Nephron progenitor cell (in vitro differentiated cells): ENCODE measurements at places on chromosomes 16 and 17.

DNA sequence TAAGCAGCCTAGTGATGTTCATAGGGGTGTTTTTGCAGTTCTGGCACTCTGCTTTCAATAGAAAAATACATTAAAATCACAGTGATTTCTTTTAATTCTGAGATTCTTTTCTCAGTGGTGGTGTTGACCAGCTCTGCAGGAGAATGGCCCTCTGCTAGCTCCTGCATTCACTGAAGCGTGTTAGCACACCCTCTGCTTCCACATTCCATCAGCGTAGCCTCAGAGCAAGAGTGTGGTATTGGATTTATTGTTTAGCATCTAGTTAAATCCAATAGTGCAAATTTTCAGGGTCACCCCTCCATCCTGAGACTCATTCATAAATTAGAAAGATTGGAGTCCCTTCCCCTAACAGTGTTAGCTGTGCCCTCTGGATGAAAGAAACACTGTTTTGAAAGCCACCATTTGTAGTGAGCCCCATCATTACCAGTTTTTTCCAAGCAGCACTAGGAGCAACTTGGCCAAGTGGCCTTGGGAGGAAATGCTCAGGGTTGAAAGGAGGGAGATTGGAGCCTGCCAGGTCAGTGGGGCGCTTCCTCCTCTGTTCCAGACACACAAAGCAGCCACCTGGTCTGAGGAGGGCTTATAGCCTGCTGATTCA lies 45.7 kb downstream of the B9D1 start:
- DNase-seq, result no peak
- H3K36me3 ChIP-seq, result peaks cover 21% of the 10 kb centered on the region
- H3K4me3 ChIP-seq, result peak overlapping the region; percentile 49
- H3K4me1 ChIP-seq, result peaks cover 57% of the 10 kb centered on the region

DNA sequence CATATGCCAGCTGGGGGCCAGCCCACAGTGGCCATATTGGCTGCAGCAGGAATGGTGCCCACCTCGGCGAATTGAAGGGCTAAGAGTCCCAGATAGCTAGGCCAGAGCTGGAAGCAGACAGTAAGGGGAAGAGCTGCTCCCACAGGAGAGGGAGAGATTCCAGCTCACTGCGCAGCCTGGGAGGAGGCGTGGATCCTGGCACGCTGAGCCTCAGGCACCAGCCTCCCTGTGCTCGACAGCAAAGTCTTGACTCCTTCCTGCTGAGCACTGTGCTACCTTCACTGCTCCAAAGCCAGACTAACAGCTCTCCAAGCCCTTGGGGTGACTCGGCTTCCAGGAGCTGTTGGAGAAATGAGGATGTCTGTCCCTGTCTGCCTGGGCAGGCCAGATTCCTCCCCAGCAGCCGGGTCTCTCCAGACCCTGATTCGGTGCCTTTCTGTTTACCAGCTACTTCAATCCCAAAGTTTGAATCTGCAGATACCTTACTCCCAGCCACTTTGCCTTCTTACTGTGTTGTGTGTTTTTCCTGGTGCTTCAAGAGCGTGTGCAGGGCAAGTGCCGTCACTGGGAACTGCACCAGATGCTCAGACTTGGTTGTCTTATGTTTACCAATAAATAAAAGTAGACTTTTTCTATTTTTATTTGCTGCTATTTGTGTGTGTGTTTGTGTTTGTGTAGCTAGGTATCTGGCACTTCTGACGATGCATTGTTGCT lies 9.1 kb downstream of the CBX2 start:
- H3K27me3 ChIP-seq, result peaks cover 47% of the 10 kb centered on the region
- DNase-seq, result no peak
- no peak overlapping the region for H3K4me3 ChIP-seq
- H3K27ac ChIP-seq, result no peak overlapping the region
- peaks cover 59% of the 10 kb centered on the region for H3K4me1 ChIP-seq

GRCh38 chr17:56908001-56908542 lies 5.8 kb downstream of the TRIM25 start:
- H3K27me3 ChIP-seq, result peaks cover 19% of the 10 kb centered on the region
- peaks cover 5% of the 10 kb centered on the region for H3K4me1 ChIP-seq
- no peak overlapping the region for H3K27ac ChIP-seq

- H3K4me3 ChIP-seq, result peak overlapping the region; percentile 98
- DNase-seq, result peak; percentile 80
- peak overlapping the region; percentile 65 for H3K27ac ChIP-seq
- no peaks in the 10 kb centered on the region for H3K27me3 ChIP-seq
- H3K4me1 ChIP-seq, result peaks cover 57% of the 10 kb centered on the region
- peaks cover 10% of the 10 kb centered on the region for H3K36me3 ChIP-seq
These were observed 1.3 kb upstream of the PCGF2 start for GRCh38 chr17:38749223-38750043.

GRCh38 chr16:20102021-20102420 lies 28.3 kb upstream of the GPR139 start:
- peaks cover 19% of the 10 kb centered on the region for H3K27me3 ChIP-seq
- no peak for DNase-seq
- no peaks in the 10 kb centered on the region for H3K36me3 ChIP-seq
- no peak overlapping the region for H3K27ac ChIP-seq

DNA sequence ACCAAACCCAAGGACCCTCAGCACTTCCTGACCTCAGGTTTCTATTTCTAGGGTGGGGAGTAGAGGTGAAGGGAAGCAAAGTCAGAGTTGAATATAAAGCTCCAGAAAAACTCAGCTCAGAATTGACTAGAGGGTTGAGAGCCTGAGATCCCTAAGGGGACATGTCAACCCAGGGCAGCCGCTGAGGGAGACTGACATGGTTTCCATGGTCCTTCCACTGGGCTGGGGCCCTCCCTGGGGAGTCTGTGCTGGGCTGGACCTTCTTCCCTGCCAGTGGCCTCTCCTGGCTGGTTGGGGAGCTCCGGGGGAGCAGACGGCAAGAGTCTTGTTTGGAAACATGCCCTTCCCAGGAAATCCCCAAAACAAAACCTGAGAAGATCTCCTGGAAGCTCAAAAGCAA lies 121.3 kb downstream of the METRNL start:
- peaks cover 19% of the 10 kb centered on the region for H3K4me1 ChIP-seq
- H3K27ac ChIP-seq, result no peak overlapping the region
- DNase-seq, result no peak
- H3K36me3 ChIP-seq, result no peaks in the 10 kb centered on the region
- H3K27me3 ChIP-seq, result peaks cover 29% of the 10 kb centered on the region
- no peak overlapping the region for H3K4me3 ChIP-seq

DNA sequence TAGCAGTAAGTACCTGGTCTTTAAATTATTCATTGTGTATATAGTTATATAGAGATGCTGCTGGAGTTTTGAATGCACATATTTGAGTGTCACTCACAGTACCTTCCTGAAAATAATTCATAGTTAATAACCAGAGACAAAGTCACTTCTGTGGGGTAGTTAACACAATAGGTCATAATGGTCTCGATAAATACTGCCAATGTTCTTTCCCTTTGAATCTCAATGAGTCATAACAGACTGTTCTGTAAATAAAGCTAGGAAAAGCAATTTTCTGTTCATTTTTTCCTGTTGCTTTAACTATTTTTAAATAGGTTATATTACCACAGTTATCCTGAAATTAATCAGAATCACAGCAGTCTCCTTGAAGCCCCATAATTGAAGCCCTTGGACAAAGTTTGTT lies 87.2 kb downstream of the MAP2K4 start:
- no peak overlapping the region for H3K4me3 ChIP-seq
- H3K27ac ChIP-seq, result no peak overlapping the region
- H3K4me1 ChIP-seq, result no peaks in the 10 kb centered on the region
- no peak for DNase-seq

- H3K4me1 ChIP-seq, result peaks cover 14% of the 10 kb centered on the region
- H3K36me3 ChIP-seq, result peaks cover 54% of the 10 kb centered on the region
- no peaks in the 10 kb centered on the region for H3K27me3 ChIP-seq
- no peak overlapping the region for H3K27ac ChIP-seq
- no peak overlapping the region for H3K4me3 ChIP-seq
- DNase-seq, result no peak
These were observed 5.7 kb downstream of the CDC6 start for GRCh38 chr17:40293363-40293762.

GRCh38 chr17:56978441-56979090 lies 635 bp downstream of the SCPEP1 start:
- H3K27me3 ChIP-seq, result peaks cover 12% of the 10 kb centered on the region
- no peak overlapping the region for H3K27ac ChIP-seq
- H3K4me3 ChIP-seq, result peak overlapping the region; percentile 86

DNA sequence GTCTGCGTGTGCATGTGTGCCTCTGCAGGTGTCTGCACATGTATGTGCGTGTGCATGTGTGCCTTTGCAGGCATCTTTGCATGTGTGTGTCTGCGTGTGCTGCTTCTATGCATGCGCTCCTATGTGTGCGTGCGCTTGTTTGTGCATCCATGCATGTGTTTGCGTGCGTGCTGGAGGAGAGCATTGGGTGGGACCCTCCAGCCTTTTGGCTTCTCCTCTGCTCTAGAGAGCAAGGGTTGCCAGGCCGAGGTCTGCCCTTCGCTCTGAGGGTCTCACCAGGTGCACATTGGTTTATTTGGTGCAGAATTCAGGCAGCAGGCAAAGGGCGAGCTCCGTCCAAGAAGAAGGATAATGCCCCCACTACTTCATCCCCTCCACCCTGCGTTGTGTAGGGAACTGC lies 1.1 kb upstream of the RAB40B start:
- no peak overlapping the region for H3K27ac ChIP-seq
- peaks cover 58% of the 10 kb centered on the region for H3K27me3 ChIP-seq
- H3K4me1 ChIP-seq, result peaks cover 32% of the 10 kb centered on the region
- no peak for DNase-seq

GRCh38 chr17:70080541-70081347 lies 5.7 kb downstream of the KCNJ16 start:
- no peak overlapping the region for H3K4me3 ChIP-seq
- DNase-seq, result no peak
- H3K4me1 ChIP-seq, result peaks cover 41% of the 10 kb centered on the region
- H3K27me3 ChIP-seq, result no peaks in the 10 kb centered on the region
- no peak overlapping the region for H3K27ac ChIP-seq

DNA sequence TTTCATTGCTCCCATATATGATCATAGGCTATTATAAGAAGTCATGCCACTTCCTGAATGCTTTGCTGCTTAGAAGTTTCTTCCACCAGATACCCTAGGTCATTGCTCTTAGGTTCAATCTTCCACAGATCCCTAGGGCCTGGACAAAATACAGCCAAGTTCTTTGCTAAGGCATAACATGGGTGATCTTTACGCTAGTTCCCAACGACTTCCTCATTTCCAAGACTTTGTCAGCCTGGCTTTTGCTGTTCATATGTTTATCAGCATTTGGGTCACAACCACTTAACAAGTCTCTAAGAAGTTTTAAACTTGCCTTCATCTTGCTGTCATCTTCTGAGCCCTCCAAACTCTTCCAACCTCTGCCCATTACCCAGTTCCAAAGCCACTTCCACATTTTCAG lies 20.1 kb upstream of the DLX3 start:
- no peak for DNase-seq
- H3K27ac ChIP-seq, result no peak overlapping the region
- no peaks in the 10 kb centered on the region for H3K36me3 ChIP-seq
- H3K27me3 ChIP-seq, result peaks cover 59% of the 10 kb centered on the region

DNA sequence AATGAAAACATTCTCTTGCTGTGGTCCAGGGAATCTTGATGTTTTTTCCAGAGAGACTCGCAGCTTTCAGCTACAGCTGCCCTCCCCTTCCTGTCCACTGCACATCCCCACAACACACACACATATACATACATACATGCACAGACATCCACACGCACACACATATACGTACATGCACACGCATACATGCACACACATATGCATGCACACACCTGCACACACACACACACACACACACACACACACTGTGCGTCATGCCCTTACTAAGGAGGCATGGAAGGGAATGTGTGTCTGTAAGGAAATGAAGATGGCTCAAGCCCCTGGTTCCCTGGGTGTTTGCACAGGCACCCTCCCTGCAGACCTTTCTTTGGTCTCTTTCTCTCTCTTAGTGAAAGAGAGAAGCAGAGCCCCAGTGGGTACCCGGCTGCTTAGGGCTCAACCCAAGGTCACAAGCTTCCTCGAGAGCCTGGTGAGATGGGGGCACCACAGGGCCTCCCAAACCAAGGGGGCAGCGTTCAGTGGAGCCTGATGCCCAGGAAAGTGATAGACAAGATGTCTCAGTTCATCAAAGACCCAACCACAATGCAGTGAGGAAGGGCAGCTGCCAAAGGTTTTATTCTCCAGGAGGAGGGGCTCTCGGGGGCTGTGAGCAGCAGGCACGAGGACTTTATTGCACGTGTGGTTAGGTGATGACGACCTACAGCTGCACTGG lies 33.3 kb downstream of the TNFRSF13B start:
- no peak for DNase-seq
- no peak overlapping the region for H3K27ac ChIP-seq
- peaks cover 28% of the 10 kb centered on the region for H3K27me3 ChIP-seq
- no peaks in the 10 kb centered on the region for H3K36me3 ChIP-seq
- peaks cover 41% of the 10 kb centered on the region for H3K4me1 ChIP-seq
- no peak overlapping the region for H3K4me3 ChIP-seq

GRCh38 chr17:76920364-76921139 lies 52.3 kb downstream of the MGAT5B start:
- no peaks in the 10 kb centered on the region for H3K36me3 ChIP-seq
- DNase-seq, result no peak
- no peak overlapping the region for H3K4me3 ChIP-seq
- peaks cover 41% of the 10 kb centered on the region for H3K27me3 ChIP-seq
- H3K27ac ChIP-seq, result no peak overlapping the region

GRCh38 chr17:9028988-9029570 lies 7.8 kb downstream of the NTN1 start:
- H3K27me3 ChIP-seq, result peaks cover 25% of the 10 kb centered on the region
- H3K4me3 ChIP-seq, result no peak overlapping the region
- H3K4me1 ChIP-seq, result peaks cover 83% of the 10 kb centered on the region
- peaks cover 26% of the 10 kb centered on the region for H3K36me3 ChIP-seq
- DNase-seq, result no peak

DNA sequence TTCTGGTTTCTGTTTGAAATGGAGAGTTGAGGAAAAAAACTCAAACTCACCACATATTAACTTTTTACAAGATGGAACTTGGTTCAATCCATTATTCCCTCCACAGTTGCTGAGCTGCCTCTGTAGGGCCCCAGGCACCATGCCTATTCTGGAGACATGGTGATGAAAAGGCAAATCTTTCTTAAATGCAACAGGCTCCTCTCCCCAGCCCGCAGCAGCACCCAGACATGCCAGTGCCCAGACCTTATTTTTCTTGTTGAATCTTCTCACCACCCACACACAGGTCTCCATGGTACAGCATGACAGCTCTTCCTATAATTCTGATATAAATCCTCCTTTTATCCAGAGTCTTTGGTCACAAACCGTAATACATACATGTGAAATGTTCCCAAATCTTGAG lies 7.6 kb downstream of the CYTH1 start:
- H3K27ac ChIP-seq, result peak overlapping the region; percentile 20
- H3K4me1 ChIP-seq, result peaks cover 13% of the 10 kb centered on the region
- H3K27me3 ChIP-seq, result no peaks in the 10 kb centered on the region
- H3K36me3 ChIP-seq, result peaks cover 8% of the 10 kb centered on the region
- no peak for DNase-seq

- peaks cover 63% of the 10 kb centered on the region for H3K36me3 ChIP-seq
- DNase-seq, result no peak
- H3K27me3 ChIP-seq, result peaks cover 3% of the 10 kb centered on the region
- H3K4me3 ChIP-seq, result peak overlapping the region; percentile 7
- H3K4me1 ChIP-seq, result peaks cover 59% of the 10 kb centered on the region
These were observed 110.9 kb upstream of the TOB1 start for GRCh38 chr17:50976951-50977472.

GRCh38 chr16:75218256-75219076 lies at the start of gene CTRB1:
Gene CTRB1, plus strand, starts transcription at chr16:75218988. Its CDS starts 20 bp downstream, at chr16:75219008.
- no peaks in the 10 kb centered on the region for H3K27me3 ChIP-seq
- H3K27ac ChIP-seq, result no peak within 1 kb of the TSS
- peaks cover 10% of the 10 kb centered on the region for H3K4me1 ChIP-seq
- no peak within 1 kb of the TSS for H3K4me3 ChIP-seq
